ENCODE measurements at places on chromosomes 2 and 18. TPM values are rescaled to one million over a fixed set of nuclear protein-coding genes. Genes with fewer than 3 reads are reported as not detected.

DNA sequence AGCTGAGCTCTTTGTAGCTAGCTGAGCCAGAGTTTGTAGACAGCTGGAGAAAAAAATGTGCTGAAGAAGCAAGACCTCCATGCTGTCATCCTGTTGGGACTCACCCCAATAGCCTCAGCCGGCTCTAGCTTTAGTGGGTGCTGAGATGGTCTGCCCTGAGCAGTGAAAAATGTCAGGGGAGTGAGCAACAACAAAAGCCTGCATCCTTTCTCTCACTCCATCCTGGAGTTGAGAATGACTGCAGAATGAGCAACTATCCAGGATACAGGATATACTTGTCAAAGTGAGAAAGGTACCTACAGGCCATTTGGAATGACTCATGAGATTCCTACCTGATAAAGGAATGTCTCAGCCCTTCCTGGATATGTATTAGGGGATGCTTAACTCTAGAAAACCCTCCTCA is 146.1 kb upstream of the DLX2 start:
- DNase-seq, result no peak

- no peak for DNase-seq
Measured at GRCh38 chr2:57878171-57878865, 168.3 kb upstream of the VRK2 start.

Gene BOD1L2
- total RNA-seq, result not detected

Gene BMPR2
- 7.6 TPM for total RNA-seq

Gene CDCA7
- total RNA-seq, result 88.2 TPM

Measured in activated CD4-positive, alpha-beta T cell treated with anti-CD3 and anti-CD28 coated beads for 36 hours (primary cell).